HT-29 (cell line): ENCODE measurements at places on chromosomes 12 and 14. TPM values are rescaled to one million over a fixed set of nuclear protein-coding genes. Genes with fewer than 3 reads are reported as not detected.

DNA sequence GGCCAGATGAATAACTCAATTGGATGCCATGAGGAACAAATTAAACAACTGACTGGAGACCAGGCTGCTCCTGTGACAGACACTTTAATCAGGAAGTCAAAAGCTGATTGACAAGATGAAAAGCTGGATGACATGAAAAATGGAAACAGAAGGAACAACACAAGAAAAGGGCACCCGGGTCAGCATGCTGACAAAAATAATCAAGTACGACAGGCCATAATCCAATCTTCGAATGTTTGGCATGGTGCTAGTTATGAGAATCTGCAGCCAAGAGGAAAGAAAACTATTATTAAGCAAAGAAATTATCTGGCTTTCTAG is 544.7 kb downstream of the ETNK1 start:
- no peak for DNase-seq

DNA sequence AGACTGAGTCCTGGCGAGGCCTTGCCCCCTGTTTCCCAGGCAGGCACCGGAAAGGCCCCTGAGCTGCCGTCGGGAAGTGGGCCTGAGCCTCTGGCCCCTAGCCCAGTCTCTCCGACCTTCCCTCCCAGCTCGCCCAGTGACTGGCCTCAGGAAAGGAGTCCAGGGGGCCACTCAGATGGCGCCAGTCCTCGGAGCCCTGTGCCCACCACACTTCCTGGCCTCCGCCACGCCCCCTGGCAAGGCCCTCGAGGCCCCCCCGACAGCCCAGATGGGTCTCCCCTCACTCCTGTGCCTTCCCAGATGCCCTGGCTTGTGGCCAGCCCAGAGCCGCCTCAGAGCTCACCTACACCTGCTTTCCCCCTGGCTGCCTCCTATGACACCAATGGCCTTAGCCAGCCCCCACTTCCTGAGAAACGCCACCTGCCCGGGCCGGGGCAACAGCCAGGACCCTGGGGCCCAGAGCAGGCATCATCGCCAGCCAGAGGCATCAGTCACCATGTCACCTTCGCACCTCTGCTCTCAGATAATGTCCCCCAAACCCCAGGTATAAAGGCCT is 10.9 kb downstream of the TNS2 start:
- no peak for DNase-seq

TMEM119 gene
- not detected in 2 replicates for total RNA-seq

- DNase-seq: no peak
Measured at GRCh38 chr14:94022532-94023411, 3.4 kb upstream of the OTUB2 start.

C2CD5 gene
- total RNA-seq: 7.4 and 14.4 TPM in 2 replicates

DNA sequence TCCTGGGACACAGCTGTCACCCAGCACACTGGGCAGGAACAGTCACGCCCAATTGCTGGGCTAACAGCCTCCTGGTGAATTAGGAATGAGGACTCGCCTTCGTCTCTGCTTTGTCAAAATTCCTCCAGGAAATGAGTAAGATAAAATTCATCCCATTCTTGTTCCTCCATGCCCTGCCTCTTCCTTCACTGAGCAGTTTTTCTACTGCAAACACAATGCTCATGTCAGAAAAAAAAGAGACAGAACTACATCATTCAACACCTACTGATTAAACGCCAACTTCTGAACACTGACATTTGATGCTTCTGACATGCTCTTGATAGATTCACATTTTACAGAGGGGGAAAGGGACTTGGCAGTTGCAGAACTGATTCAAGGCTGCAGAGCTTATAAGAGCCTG is 37.5 kb upstream of the DTX1 start:
- DNase-seq: no peak

DNA sequence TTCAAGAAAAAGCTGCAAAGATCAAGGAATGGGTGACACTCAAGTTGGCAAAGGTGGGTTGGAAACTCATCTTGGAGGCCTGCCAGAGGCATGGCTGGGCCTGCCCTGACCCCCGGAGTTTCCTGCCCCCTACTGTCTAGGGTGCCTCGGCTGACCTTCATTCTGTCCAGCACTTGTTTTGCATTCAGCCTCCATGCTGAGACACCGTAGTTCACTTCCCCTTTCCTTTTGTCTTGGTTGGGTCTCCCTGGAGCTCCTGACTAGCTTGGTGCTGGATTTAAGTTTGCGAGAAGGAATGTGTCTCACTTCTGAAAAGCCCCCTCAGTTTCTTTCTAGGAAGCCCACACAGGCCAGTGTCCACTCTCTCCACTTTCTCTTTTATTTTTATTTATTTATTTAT is 26.5 kb downstream of the PLEKHH1 start:
- no peak for DNase-seq

CHD8 gene
- total RNA-seq: 36.1 and 37.2 TPM in 2 replicates
